SHP77 (cell line): ENCODE measurements at places on chromosomes 2 and 18.
A peak's percentile ranks its signal among the peaks of the same experiment; 100 is the strongest.

DNA sequence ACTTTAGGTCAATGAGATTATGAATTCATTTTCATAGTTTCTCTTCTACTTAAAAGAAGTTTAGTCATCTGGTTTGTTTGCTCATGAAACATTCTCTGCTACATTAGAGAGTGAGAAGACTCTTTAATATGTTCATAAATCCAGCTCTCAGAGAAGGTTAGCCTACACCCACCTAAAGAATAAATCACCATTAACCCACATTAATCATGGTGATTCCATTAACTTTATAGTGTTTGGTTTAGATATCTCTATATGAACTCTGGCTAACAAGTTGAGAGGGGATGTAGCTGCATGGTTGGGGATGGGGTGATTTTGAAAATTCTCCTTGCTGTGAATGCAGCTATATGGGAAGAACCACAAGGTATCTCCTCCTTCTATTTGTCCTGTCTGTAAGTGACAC, 10.7 kb downstream of the TFPI start:
- no peak for DNase-seq

DNA sequence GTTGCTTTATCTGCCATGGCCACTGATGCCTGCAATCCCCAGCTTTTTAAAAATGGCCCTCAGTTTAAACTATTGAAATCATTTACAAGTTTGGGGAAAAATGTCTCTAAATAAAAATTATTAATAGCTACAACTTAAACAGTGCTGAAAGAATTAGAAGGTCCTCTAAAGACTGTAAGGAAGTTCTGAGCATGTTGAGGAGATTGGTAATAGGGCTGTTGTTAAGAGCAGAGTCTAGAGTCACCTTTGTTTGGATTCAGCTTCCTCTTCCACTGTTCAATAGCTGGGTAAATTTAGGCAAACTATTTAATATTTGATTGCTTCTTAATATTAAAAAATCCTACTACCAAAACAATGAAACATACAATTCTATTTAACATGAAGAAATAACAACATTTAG, 1127.1 kb upstream of the DDX18 start:
- no peak for DNase-seq

DNA sequence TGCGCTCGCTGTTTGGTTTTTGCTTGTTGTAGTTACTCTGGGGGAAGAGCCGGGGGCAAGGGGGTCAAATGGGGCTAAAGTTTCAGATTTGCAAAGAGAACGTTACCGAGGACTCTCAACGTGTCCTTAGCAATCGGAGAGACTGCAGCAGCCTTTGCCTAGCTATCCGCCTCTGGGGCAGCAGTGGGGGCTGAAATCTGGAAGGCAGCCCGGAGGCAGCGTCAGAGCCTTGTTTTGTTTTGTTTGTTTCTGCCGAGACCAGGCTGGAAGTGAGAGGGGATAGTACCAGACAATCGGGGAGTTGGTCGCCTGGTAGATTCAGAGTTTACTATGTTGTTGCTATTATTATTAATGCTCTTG, 1.2 kb downstream of the CDH20 start:
- DNase-seq, result no peak

DNA sequence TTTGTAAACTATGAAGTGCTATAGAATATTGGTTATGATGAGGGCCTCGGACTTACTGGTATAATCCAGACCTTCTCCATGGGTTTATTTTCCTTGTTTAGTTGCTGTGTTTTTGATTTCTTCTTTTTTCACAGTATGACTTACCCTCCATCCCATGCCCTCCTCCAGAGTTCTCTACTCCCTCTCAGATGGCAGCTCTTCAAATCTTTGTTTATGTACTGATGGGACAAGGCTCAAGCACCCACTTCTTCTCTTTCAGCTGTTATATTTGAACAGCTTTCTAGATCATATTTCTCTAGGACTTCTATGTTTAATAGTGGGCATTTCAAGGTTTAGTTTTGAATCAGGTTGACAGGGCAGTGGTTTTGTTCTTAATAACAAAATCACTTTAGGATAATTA, 43.9 kb downstream of the CLIP4 start:
- no peak for DNase-seq

DNA sequence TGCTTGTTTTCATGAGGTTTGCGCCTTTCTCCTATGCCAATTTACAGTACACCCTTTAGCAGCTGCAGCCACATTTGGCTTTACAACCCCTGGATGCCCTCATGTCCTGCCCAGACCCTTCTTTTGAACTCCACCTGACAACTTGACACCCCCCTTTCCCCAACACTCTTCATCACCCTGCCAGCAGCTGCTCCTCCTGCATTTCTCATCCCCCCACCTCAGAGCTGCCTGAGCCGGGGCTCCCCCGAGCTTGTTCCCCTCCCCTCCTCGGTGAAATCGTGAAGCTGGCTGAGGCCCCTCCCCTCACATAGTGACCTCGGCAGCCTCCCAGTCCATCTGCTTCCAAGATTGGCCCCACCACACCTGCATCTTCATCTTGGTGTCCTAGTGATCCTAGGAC, 40.5 kb downstream of the LRRFIP1 start:
- no peak for DNase-seq

GRCh38 chr2:46333912-46334311, 36.7 kb downstream of the EPAS1 start:
- DNase-seq, result no peak

DNA sequence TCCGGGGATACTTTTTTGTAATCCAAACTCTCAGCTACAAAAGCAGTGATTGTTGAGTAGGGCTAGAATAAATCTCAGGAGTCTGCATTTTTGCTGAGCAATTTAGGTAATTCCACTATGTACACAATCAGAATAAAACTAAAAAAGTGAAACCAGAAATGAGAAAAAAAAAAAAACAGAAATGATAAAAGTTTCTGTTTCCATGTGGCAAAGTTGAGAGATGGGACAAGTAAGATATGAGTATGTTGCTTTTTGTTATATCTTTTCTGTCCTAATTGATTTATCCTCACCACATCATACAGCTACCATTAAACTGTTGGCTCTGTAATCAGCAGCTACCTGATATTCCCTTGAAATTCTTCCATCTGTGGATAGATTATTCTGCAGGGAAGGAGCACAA, 92.7 kb downstream of the VWC2L start:
- DNase-seq, result no peak

DNA sequence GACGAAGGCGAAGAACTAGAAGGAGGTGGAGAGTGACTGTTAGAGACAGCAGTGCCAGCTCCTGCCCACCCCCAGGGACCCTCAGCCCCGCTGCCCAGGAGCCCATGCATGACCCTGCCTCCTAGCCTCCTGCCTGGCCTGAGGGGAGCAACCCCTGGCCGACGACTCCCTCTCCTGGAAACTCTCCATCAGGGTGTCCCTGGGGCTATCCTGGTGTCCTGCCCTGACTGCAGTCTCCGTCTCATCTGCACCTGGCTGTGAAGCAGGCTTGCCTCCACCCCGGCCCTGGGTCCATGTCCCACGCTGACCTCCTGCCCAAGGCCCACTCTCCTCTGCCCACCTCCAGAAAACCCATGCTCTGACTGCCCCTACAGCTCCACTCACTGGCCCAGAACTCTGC, 120.2 kb downstream of the RPIA start:
- DNase-seq, result no peak

- no peak for DNase-seq
These were observed 226.8 kb downstream of the LDLRAD4 start for GRCh38 chr18:13445241-13445897.

- DNase-seq, result peak; percentile 46
These were observed 29.4 kb upstream of the GMPPA start for GRCh38 chr2:219469186-219469724.

GRCh38 chr2:144372410-144373080, 147.4 kb downstream of the ZEB2 start:
- DNase-seq, result no peak

DNA sequence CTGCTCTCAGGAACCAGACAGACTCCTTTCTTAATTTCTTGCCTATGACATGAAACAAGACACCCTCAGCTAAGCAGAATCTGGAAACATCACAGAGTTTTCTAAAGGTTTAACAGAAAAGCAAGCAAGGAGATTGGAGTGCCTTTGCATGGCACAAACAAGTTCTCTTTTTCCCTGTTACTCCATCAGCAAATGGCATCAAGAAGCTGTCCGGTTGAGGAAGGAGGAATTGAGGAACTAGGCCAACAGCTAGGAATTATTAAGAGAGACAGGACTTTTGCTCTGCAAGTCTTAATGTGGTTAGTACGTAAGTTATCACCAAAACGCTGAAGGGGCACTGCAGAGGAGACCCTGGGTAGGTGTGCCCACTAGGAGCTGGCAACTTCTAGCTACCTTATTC, 53.2 kb downstream of the NEB start:
- no peak for DNase-seq

- DNase-seq, result no peak
These were observed 167.6 kb downstream of the AFF3 start for GRCh38 chr2:99974682-99975375.

DNA sequence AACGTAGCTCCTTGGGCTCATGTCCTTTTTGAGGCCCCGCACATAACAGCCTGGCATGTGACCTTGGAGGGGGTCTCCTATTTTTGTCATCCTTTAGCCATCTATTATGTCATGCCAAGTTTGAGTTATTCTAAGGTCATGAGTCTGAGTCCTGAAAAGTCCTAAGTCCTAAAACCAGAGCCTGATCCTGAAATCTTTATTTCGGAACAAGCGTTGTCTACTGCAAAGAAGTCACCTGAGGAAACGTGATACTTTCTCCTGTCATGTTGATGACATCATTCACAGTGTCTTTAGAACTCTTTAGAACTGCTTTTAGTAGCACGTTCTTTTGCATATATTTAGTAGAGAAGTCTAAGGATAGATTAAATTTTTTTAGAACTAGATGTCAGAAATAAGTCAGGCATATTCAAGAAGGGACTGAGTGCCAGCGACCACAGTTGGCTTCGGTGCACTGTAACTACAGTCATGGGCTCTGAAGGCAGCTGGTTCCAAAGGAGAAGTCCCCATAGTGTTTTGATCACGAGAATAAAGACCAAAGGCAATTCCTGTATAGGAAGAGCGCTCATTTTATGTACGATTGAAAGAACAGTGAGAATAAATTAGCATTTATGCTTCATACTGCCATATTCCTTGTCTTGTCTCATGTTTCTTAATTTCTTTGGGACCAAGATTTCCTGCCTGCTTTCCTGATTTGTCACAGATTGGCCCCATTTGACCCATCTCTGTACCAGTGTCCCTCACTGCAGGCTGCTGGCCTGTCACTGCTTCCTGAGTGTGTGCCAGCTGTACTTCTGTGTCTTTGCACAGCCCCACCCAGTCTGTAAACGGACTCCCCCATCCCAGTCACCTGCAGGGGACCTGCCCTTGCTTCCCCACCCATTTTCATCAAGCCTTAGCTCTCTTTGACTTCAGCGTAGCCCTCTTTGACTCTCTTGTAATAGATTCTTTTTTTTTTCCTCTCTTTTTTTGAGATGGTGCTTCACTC, 75.8 kb downstream of the ASAP2 start:
- peak; percentile 5 for DNase-seq

- peak; percentile 60 for DNase-seq
These were observed 1.7 kb downstream of the MAP2 start for GRCh38 chr2:209425471-209426071.

DNA sequence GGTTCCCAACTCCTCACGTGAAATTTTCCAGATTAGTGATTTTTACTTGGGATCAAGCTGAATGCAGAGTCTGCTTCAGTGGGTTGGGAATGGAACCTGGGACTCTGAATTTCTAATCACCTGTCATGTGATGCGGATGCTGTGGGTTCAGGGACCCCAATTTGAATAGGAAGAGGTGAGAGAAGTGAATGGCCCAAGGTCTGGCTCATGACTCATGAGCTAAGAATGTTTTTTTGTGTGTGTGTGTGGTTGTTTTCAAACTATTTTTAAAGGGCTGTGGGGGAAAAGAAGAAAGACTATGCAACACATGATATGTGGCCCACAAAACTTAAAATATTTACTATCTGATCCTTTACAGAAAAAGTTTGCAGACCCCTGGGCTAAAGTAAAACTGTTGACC, 108.5 kb upstream of the CYRIA start:
- DNase-seq, result no peak

DNA sequence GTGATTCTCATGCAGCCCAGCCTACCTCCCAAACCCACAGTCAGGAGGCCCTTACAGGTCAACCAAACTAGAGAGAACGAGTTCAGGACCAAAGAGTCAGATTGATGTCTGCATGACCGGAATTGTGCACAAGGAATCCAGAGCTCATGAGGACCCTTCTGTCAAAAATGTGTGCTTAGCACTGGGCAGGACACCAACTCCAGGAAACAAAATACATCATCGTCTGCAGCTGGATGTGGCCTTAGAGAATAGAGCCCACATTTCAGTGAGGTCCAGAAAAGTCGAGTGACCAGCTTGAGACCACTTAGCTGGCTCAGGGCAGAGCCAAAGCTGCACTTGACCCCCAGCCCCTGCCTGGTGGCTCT, 3.2 kb downstream of the TNS1 start:
- no peak for DNase-seq

DNA sequence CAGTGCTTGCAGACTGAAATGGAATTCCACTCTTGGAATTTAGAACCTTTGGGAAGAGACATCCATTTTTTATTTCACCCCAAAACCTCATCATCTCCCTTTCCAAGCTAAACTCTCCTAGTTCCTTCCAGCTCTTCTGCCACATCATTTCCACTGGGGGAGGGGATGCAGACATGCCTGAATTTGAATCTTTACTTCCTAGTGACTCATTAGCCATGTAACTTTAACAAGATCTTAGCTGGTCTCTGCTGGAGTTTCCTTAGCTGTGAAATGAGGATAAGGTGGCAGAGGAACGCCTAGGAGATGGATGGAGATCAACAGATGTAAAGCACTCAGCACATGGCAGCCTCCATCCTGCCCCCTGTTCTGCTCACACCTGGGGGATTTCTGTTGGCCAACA, 266.8 kb downstream of the EN1 start:
- DNase-seq, result no peak

GRCh38 chr2:64328415-64328722, 125.6 kb upstream of the LGALSL start:
- no peak for DNase-seq

DNA sequence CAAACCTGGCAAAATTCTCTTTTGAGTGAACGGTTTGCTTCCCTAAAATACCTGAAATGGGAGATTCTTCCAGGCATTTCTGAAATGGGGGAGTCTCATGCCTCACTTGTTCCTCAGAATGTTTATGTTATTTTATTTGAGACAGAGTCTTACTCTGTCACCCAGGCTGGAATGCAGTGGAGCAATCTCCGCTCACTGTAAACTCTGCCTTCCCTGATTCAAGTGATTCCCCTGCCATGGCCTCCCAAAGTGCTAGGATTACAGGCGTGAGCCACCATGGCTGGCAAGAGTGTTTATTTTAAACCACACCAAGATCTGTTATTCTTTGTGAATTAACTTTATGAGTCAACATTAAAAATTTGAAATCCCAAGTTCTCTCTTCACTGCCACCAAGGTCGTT, 6.4 kb upstream of the FHL2 start:
- DNase-seq, result no peak

- DNase-seq, result no peak
These were observed 184.0 kb downstream of the SEPTIN10 start for GRCh38 chr2:109429567-109430328.

- no peak for DNase-seq
These were observed 153.4 kb downstream of the ERBB4 start for GRCh38 chr2:212385241-212385640.
